NCI-H345 (cell line): ENCODE measurements at places on chromosomes 3 and 15.

DNA sequence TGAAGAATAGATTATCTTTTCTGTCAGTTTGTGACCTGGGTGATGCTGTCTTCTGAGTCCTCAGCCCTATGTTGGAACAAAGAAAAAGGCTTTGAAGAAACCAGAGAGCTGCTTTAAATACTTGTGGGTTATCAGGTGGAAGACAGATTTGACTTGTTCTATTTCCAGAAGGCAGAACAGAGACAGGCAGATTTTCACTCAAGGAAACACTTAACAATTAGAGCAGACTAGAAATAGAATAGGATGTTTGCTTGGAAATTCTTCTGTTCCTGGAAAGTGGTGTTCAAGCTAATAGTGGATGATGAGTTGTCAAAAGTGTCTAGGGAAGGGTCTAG is 219.4 kb downstream of the UBE2E2 start:
- no peak for DNase-seq

DNA sequence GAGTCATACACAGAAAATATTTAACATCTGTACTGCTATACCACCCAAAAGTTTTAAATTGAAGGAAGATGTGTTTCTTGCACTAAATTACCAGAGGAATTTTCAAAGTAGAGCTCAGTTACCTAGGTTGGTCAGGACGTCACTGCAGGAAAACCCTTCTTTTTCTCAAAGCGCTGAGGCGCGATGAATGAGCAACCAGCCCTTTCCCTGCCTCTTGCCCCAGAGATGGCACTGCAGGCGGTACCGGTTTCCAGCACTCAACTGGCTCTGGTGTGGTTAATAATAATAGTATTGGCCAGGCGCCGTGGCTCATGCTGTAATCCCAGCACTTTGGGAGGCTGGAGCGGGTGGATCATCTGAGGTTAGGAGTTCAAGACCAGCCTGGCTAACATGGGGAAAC is 49.3 kb downstream of the HES1 start:
- DNase-seq = no peak

GRCh38 chr3:155701882-155702465 is 42.9 kb downstream of the PLCH1 start:
- peak; percentile 54 for DNase-seq

- DNase-seq = no peak
Observed at GRCh38 chr15:93070551-93071296, 18.3 kb downstream of the RGMA start.

- DNase-seq = peak; percentile 48
Observed at GRCh38 chr3:71710906-71711494, 14.2 kb downstream of the EIF4E3 start.

GRCh38 chr15:58330741-58331559 is 100.8 kb upstream of the LIPC start:
- no peak for DNase-seq

GRCh38 chr3:151404316-151404715 is 19.8 kb upstream of the P2RY12 start:
- DNase-seq = no peak

- DNase-seq = no peak
Observed at GRCh38 chr15:92519709-92520108, 126.0 kb downstream of the ST8SIA2 start.

GRCh38 chr3:184085389-184085852 is 11.4 kb upstream of the HTR3E start:
- no peak for DNase-seq

- DNase-seq = no peak
Observed at GRCh38 chr3:111582120-111582474, 13.0 kb downstream of the ZBED2 start.

DNA sequence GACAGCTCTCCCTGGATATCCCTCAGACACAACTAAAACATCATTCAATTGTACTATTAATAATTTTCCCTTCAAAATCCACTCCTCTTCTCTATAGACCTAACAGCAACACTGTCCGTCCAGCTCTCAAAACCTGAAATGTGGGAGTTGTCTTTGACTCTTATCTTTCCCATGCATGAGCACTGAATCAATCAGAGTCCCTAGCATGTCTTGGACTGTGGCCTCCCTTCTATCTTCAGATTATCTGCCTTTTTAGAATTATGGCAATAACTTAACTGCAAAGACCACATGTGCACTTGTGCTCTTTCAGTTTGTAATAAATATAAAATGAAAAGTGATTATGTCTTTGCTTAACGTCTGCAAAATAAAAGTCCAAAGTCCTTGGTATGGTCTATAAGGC is 107.0 kb downstream of the UBE3A start:
- no peak for DNase-seq

DNA sequence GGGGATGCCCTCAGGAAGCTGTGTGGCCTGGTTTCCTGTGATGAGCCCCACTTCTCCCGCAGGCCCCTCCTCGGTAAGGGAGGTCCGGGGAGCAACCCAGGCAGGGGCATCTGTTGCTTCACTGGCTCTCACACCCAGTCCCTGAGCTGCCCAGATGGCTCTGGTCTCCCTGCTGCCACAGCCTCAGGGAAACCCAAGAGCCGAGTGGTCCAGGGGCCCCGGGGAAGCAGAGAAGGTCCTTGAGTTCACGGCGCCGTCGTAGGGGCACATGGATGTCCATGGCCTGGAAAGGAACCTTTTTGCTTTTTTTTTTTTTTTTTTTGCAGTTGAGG is 13.3 kb upstream of the LRRC15 start:
- DNase-seq = no peak

GRCh38 chr15:88098361-88098760 is 158.2 kb downstream of the NTRK3 start:
- no peak for DNase-seq

DNA sequence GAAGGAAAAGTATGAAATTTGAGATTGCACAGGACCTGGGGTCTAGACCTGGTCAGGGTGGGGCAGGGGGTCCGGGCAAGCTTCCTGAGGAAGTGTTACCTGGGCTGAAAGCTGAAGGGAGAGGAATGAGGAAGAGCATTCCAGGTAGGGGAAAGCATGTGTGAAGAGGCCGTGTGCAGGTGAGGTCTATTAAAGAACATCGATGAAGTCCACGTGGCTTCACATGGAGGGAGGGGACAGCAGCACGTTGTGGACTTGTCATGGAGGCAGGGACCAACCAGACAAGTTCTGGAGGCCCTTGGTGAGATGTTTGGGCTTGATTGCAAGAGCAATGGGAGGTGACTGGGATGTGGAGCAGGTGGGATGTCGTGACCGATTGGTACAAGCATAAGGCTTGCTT is 47.1 kb downstream of the IDH2 start:
- DNase-seq = no peak

DNA sequence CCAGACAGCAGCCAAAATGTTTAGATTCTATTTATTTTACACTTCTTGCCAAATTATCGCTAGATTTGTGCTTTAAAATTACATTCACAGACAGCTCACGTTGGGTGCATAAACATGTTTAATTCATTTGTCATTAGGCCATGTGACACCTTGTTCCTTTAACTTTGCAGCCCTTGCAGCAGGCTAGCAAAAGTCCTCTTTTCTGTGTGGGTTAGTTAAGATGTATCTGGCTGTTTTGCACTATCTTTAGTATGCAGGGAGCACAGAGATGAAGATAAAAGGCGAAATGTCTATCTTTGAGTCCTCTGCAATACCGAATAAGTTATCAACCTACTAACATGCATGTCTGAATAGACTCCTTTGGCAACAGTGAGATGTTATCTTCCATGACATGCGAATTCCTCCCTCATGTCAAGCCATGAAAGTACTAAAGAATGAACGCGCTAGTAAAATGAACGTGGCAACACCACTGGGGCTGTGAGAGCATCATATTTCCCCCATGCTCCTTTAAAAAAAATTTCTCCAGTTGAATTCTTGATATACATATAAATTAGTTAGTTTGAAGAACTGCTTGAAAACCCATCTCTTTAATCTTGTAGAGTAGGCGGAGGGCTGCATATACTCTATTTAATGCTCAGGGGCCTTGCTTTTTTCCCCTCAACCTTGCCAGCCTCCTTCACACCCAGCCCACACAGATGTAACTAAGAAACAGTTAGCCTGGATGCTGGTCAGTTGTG is 620.4 kb upstream of the NR2F2 start:
- no peak for DNase-seq
